Endothelial cell of umbilical vein (primary cell): ENCODE measurements at places on chromosomes 5 and 9.

DNA sequence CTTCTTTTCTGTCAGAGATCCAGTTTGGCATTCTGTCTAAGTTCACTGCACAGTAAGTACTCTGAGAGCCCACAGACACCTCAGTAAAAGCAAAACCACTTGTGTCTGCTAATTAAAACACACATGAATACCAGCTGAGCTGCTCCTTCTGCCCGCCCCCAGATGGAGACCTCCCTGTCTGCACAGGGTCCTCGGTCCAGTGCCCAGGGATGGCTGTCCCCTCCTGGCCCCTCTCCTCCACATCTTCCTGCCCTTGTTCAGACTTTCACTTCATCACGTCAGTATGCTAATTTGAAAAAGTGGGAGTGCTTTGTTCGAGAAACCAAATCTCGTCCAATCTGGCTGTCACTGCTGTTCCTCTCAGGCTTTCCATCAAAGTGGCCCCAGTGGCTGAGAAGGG, 43.5 kb downstream of the LIX1 start:
- no peak for DNase-seq

DNA sequence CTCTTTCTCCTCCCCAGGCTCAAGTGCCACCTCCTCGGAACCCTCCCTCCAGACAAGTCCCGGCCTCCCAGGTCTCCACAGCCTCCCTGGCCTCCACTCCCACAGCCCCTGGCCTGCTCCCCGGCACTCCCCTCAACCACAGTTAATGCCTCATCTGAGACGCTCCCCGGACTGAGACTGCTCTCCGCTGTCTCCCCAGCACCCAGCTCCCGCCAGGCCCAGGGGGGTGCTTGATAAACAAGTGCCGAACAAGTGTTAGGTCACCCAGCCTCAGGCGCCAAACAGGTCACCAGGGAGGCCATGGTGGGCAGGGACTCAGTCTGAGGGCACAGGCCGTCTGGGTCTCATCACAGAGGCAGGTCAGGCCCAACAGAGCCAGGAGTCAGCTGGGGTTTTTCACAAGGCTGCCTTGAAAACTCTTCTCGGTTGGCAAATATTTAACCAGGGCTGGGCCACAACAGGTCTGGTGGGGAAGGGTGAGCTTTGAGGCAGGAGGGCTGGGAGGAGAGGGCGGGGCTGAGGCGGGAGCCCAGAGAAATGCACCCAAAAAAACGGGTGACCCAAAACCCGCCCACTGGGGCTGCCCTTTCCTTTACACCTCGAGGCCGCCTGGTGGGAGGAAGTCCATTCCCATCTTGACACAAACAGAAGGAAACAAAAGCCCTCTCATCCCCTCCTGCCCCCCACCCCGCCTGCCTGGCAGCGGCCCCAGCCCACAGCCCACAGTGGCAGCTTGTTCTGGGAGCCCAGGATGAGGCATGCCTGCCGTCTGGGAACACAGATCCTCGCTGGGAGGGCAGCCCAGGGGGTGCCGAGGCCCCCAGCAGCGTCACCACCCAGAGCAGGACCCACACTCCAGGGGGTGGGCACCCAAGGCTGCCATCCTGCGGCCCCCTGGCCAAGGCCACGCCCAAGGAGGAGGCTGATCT, 66.6 kb upstream of the STXBP1 start:
- peak; percentile 47 for DNase-seq

DNA sequence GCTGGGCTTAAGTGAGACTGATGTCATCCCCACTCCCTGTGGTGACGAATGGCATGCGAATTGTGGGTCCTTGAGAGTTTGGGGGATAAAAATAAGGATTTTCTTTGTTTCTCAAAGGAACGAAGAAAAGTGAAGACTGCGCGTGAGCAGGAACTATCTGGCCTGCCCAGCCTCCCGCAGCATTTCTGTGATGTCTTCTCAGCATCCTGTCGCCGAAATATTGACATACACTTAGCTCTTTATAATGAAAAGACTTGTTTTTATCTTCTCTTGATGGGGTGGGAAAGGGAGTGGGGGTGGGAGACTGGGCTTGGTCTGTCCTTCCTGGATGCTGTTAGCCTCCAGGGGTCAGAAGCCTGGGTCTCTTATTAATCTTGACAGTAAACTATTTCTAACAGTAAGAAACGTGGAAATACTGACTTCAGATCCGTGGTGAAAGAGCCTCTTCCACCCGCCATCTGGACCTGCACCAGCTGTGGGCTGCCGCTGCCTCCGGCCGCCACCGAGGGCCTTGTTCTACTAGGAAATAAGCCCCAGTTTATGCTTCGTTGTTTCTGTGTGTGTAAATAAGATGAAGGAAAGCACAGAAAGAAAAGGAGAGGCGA, 239.6 kb downstream of the FANCC start:
- DNase-seq: no peak

GRCh38 chr5:15260356-15261268, 239.4 kb upstream of the FBXL7 start:
- no peak for DNase-seq

DNA sequence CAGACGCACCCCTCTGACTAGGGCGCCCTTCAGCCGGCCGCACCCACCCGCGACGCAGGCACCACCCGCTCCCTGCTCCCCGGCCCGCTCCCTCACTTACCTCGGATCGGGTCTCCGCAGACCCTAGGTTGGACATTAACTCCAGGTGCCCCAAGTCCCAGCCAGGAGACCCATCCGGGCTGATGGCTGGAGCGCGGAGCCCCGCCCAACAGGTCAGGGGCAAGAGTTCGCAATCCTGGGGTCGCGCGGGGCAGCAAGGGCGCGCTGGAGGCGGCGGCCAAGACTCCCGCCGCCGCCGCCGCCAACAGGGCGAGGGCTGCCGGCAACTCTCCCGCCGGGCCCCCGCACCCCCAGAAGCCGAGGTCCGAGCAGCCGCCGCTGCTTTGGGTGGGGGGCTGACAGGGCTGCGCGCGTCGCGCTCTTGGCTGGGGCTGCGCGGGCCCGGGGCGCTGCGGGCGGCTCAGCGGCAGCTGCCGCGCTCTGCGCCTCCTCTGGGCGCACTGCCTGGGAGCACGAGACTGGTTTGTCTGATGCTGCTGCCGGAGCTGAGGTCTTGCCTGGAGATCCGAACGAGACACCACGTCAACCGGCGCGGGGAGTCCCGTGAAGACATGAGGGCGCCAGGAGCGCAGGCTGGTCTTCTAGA, at the start of gene GDNF:
TSS of gene GDNF (minus strand) at position 635 of the 646 bp plus-strand sequence. CDS start 5,245 bp downstream, outside the sequence.
- DNase-seq: peak; percentile 17

DNA sequence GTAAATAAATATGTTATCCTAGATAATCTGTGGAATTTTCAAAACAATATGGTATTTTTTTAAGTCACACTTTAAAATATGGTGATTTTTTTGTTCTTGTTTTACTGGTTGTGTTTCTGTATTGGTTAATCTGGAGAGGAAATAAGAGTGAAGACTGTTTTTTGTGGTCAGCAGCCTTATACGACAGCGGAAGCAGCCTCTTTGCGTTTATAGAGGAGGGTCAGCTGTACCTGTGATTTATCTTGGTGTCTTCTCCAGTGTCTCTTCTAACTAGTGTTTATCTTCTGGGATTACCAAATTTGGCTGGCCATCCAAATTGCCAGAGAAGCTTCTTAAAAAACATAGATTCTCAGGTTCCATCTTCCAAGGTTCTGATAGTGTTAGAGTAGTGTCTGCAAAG, 58.7 kb downstream of the ICE1 start:
- DNase-seq: no peak

DNA sequence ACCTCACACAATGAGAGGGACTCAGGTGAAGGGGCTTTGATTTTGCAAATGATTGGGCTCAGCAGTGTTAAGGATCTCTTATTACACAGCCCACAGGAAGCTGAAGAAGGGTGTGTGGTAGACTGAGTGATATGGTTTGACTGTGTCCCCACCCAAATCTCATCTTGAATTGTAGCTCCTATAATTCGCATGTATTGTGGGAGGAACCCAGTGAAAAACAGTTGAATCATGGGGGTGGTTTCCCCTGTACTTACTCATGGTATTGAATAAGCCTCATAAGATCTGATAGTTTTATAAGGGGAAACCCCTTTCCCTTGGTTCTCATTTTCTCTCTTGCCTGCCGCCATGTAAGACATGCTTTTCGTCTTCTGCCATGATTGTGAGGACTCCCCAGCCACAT, 132.5 kb upstream of the FBXL7 start:
- peak; percentile 33 for DNase-seq

DNA sequence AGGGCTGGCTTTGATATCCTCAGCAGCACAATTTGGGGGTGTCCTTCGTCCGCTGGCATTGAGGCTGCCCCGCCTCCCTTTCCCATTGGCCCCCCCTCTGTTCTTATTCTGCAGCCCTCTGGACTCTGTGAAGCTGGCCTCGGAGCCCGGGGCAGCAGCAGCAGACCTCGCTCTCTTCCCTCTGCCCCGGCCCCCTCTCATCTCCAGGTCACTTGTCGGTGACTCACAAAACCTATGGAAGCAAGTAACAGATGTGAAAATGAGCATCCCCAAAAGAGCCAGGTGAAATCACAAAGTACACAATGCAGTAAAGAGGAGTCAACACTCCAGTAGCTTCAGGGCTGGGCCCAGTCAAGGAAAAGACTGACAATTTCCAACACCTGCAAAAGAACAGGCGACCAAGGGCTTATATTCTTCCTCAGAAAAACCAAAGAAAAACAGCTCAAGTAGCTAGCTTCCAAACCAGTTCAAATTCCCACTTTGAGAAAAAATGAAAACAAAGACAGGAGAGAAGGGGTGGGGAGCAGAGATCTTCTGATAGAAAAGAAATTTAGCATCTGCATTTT, 97.5 kb downstream of the ZNF608 start:
- no peak for DNase-seq

- DNase-seq: no peak
These were observed 72.2 kb upstream of the PTCH1 start for GRCh38 chr9:95588724-95589588.

DNA sequence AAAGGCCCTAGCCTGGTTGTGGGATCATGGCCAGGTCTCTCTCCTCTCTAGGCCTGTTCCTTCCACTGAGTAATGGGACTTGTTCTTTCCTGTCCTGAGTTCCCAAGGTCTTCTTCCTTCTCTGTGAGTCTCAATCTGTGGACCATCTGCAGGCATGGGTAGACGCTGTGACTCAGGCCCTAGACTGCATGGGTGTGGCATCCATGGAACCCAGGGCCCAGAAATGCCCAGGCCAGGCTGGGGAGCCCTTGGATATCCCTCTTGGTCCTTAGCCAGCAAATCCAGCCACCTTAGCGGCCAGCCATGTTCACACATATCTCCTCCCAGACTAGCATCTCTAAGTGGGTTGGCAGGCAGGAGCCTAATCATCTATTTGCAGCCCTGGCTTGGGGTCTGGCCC, 2.3 kb upstream of the ACSL6 start:
- no peak for DNase-seq

DNA sequence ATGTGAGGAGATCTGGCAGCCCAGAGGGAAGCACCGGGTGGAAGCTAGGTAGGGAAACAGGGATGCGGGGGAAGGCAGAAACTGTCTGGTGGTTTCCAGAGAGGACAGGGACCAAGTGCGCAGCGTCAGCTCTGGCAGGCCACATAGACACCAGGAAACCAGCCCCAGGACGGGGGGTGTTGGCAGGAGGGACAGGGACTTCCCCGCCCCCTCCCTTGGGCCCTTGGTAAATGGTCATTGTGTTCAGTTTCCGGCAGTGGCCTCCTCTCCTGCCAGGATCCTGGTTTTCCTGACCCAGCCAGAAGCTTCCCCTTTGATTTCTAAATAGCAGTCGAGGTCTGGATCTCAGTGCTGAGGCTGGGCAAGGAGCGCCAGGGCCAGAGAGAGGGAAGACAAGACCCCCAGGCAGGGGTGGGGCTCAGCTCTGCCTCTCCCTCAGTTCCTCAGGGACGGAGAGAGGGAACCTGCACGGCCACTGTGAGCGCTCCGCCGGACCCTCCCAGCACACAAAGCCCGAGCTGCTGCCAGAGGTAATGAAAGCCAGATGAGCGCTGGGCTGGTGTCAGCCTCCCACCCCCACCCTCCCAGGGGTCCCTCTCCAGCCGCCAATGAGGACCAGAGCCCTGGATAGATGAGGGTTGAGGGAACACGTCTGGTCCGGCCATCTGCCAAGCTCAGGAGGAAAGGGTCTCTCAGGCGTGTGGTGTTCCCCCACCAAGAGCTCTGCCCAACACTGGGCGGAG, 1.8 kb downstream of the RALGDS start:
- peak; percentile 46 for DNase-seq

- no peak for DNase-seq
These were observed 16.2 kb upstream of the MAT2B start for GRCh38 chr5:163489055-163489744.

GRCh38 chr5:6472792-6473191, 24.1 kb downstream of the UBE2QL1 start:
- no peak for DNase-seq

- peak; percentile 6 for DNase-seq
These were observed 131.0 kb downstream of the ADAMTS16 start for GRCh38 chr5:5270958-5271785.

DNA sequence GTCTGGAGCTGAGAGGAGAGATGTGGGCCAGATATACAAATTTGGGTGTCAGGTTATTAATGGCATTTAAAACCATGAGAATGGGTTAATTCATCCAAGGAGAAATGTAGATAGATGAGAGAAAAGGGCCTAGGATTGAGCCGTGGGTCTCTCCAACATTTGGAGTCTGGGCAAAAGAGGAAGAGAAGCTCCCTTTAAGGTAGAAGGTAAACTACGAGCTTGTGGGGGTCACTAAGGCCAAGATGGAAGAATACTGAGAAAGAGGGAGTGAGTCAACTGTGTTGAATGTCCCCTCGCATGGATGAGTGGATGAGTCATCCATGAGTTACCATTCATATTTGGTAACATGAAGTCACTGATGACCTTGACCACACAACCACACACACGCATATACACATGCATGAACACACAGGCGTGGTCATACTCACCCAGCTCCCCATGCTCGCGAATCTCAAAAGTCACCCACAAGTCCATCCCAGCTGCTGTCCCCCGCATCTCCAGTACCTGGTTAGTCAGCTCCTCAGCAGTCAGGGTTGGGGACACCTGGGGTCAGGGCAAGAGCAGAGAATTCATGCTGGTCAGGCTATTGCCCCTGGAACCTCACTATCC, 6.8 kb upstream of the FCHSD1 start:
- peak; percentile 77 for DNase-seq

DNA sequence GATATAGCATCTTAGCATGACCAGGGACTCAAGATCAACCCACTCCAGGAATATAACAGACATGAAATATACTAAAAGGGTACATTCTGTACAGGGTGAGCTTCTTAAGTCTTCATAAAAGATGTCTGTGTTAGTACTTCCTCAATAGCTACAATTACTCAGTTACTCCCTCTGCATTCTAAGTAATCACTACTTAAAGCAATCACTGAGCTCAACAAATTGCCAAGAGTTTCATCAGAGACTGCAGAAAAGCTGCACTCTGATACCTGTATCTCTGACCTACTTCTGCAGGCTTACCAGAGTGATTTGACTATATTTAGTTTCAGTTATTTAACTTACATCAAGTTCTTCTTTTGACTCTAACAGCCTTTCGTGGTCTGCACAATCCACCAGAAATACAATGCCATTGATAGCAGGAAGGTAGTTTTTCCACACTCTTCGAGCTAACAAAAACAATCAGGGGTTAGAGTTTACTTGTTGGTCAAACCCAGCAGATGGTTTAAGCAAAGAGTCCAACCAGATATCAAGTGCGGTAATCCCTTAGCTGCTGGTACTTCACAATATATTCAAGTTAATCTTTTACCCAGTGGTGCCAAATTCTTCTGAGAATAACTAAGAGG, 23.3 kb downstream of the SAR1B start:
- no peak for DNase-seq

- no peak for DNase-seq
These were observed 183.2 kb downstream of the AUH start for GRCh38 chr9:91178281-91179236.

GRCh38 chr5:173886150-173886549, 2.0 kb upstream of the CPEB4 start:
- no peak for DNase-seq

GRCh38 chr5:126383246-126383645, 40.0 kb upstream of the GRAMD2B start:
- DNase-seq: no peak
